ENCODE measurements at places on chromosomes 1 and 21.
A peak's percentile ranks its signal among the peaks of the same experiment; 100 is the strongest.

GRCh38 chr1:54124472-54124871 lies 28.3 kb downstream of the CDCP2 start:
- DNase-seq = no peak

GRCh38 chr1:230401763-230402294 lies 24.3 kb downstream of the PGBD5 start:
- peak; percentile 41 for DNase-seq

GRCh38 chr1:941015-941587 lies 17.4 kb downstream of the SAMD11 start:
- peak; percentile 27 for DNase-seq

DNA sequence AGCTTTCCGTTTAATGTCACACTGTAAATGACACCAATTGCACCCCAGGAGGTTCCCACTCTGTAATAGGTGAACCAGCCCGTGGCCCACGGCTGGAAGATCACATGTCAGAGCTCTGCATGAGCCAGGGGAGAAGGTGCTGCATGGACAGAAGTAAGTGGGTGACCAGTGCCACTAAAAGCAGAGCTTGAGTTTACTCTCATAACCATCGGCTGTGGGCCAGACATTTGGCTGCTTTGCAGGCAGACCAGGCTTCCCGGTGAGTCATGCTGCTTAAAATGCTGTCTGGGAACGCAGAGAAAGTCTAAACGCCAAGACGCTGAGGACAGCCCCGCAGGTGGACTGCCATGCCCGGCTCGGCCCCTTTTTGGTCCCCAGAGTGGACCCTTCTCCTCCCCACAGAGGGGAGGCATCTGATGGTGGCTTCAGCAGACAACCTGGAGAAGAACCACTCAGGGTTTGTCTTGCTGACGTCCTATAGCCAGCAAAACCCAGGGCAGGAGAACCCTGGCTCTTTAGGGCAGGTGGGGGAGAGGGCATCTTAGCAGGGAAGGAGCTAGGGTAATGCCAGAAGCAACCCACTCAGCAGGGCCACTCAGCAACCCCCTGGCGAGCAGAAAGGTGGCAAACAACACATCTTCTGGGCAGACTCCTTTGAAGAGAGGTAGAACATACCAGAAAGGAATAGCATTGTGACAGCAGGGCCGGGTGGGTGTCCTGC lies 7.3 kb downstream of the KIAA2013 start:
- peak; percentile 96 for DNase-seq
